Stimulated activated CD8-positive, alpha-beta memory T cell treated with anti-CD3 and anti-CD28 coated beads, Interleukin-2, amount 100 ng/mL, for 48 hours (primary cell): ENCODE measurements at places on chromosomes 16 and 17.
A peak's percentile ranks its signal among the peaks of the same experiment; 100 is the strongest.

- no peak for DNase-seq
Measured at GRCh38 chr16:79303959-79304387, 296.6 kb downstream of the MAF start.

DNA sequence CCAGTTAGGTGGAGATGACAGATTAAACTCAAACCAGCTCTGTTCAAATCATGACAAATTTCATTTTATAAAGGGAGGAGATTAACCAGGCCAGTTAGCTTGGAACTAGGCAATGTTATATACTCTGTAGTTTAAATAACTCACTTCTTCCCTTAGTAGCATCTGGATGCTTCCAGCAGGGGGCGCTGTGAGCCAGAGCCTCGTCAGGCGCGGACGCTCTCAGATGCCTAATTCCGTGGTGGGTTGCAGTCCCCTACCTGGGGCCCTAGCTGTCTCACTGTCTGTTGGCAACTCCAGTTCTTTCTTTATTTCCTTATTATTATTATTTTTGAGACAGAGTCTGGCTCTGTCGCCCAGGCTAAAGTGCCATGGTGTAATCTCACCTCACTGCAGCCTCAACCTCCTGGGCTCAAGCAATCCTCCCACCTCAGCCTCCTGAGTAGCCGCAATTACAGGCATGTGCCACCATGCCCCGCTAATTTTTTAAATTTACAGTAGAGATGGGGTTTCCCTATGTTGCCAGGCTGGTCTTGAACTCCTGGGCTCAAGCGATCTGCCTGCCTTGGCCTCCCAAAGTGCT, 17.3 kb upstream of the WFDC1 start:
- peak; percentile 61 for DNase-seq

- DNase-seq = no peak
Measured at GRCh38 chr16:89142474-89143195, 28.9 kb upstream of the CDH15 start.

DNA sequence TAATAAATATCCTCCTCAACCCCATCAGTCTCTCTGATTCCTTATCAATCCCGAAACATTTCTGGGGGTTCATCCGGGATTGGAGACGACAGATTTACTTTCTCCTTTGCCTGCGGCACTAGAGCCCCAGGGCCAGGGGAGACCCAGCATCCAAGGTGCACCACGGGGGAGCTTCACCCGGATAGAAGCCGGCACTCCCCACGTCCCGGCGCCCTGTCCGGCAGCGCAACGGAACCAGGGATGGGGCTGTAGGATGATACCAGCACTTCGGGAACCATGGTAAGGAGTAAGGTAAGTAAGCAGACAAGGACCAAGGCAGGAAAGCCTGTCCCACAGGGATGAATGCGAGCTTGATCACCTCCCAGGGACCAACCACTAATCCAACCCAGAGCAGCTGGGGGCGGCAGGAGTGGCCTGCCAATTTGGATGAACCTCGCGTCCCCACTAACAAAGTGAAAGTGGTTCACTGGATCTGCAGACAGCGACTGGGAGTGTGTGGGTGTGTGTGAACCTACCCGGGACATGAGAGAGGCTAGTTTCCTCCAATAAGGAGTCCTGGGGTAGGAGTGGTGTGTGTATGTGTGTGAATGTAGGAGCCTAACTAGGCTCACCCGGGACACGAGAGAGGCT, 11.9 kb downstream of the POLR3K start:
- DNase-seq = no peak

GRCh38 chr16:22627043-22627442, 116.4 kb downstream of the NPIPB5 start:
- no peak for DNase-seq

DNA sequence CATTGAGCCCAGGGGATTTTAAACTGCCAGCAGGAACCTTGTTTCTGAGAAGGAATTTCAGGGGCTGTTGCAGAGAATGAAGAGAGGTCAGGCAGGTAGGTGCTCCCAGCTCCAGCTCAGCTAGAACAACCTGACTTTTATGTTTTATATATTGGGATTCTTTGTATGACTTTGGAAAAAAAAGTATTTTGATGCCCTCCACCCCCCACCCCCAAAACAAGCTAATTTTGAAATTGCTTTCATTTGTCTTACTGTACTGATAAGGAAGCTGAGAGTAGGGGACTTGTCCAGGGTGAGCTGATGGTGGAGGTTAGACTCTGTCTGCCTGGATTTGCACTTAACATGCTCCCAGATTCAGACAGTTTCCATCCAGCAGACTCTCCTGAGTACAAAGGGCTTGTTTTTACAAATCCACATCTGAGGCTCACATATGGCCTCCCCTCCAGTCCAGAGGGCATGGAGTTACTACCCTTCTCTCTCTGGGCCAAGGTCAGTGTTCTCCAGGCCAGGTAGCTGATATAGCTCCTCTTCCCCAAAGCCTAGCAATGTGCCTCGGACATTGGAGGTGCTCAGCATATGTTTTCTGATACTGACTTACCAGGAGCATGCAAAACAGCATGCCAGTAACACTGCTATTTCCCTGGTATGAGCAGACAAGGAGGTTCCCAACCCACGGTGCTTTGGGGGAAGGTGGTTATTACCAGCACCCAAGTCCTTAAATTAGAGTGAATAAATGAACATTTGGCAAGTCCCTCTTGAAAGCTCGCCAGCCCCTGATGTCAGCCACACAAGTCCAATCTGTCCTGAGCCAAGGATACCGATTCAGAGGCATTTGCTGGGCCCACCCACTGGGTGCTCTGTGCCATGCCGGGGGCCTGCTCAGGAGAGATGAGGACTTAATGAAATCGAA, 11.3 kb downstream of the STX1B start:
- DNase-seq = no peak

GRCh38 chr17:55776271-55776670, 25.4 kb downstream of the PCTP start:
- no peak for DNase-seq

GRCh38 chr17:32880671-32881453, 3.9 kb upstream of the MYO1D start:
- no peak for DNase-seq

- DNase-seq = no peak
Measured at GRCh38 chr17:20852239-20852989, 190.4 kb downstream of the USP22 start.

DNA sequence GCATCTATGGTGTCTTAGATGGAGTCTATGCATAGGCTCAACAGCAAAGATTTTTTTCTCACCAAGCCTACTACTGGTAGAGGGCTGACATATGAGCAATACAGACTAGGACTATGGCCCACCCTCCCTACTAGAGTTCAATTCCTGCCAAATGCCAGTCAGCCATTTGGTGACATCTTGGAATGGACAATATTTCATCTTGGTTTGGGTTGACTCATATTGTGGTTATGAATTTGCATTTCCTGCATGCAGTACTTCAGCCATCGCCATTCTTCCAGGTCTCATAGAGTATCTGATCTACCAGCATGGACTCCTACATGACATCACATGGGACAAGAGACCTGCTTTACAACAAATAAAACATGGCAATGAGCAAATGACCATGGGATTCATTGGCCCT, 778.1 kb upstream of the SOX9 start:
- DNase-seq = no peak

DNA sequence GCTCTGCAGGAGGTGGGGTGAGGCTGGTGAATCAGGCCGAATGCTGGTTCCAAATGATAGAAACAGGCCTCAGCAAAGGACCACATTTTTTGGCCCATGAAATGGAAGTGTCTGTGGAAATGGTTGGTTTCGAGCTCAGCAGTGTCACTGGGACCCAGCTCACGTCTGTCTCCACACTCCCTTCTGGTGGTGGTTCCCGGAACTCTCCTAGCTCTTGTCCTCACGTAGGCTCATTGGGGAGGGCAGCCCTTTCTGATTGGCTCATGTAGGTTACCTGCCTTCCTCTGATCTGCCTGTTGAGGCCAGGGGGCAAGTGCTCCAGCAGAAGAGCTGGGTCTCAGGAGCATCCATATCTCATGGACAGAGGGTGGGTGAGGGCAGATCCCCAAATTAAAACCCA, 4.0 kb downstream of the ALG1 start:
- no peak for DNase-seq

DNA sequence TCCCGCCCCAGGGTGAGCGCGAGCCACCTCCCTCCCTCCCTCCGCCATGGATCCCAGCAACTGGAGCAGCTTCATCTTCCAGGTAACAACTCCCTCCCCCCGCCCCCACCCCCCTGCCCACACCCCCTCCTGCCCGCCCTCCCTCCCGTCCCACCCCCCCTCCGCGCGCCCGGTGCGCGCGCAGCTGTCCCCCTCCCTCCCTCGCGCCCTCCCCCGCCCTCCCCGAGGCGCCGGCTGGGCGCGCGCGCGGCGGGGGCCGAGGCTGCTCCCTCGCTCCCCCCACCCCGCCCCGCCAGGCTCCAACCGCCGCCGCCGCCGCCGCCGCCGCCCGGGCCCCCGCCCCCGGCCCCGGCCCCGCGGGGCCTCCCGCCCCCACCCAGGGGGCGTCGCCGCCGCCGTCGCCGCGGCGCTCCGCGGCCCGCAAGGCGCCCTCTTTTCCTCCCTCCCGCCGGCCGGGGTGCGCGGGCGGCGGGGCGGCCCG, at the start of gene MAZ:
TSS of gene MAZ (plus strand) at position 431 of the 481 bp plus-strand sequence. CDS start 173 bp downstream, outside the sequence.
- DNase-seq = peak; percentile 74

DNA sequence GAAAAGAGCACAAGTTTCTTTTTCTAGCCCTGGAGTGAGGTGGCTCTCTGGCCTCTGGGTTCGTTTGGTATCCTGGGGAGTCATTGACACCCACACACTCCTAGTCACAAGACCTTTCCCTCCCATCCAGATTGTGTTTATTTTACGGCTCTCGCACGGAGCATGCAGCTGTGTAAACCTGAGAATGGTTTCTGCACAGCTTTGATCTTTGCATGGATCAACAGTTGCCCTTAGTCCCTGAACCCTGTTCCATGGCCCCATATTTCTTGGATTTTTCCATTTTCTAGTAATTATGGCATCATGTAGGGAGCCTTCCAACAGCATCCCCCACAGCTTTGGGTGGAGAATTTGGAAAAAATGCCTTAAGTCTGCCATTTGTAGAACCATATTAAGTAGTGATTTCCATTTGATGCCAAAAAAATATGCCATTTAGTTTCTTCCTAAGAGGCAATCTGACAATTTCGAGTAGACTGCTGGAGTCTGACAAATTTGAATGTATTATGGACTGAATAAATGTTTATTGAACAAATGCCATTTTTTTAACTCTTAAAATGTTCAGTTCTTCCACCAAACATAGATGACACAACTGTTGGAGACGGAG, 197.7 kb downstream of the WWOX start:
- no peak for DNase-seq

DNA sequence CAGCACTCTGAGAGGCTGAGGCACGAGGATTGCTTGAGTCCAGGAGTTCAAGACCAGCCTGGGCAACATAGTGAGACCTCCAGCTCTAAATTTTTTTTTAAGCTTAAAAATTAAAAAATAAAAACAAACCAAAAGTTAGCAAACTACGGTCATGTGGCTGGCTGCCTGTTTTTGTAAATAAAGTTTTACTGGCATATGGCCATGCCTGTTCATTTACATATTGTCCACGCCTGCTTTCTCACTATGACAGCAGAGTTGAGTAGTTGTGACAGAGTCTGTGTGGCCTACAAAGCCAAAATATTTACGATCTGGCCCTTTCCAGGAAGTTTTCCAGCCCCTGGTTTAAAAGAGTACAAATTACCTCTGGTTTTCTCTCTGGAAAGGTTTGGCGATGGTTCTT, 3.3 kb downstream of the SLX4 start:
- DNase-seq = no peak

- no peak for DNase-seq
Measured at GRCh38 chr16:56792967-56793366, 63.0 kb downstream of the NUP93 start.
